IMR-90 (cell line): ENCODE measurements at places on chromosomes 2 and 18. TPM values are rescaled to one million over a fixed set of nuclear protein-coding genes. Genes with fewer than 3 reads are reported as not detected.

GRCh38 chr2:20523799-20524187 is 76.9 kb downstream of the RHOB start:
- DNase-seq, result no peak

DNA sequence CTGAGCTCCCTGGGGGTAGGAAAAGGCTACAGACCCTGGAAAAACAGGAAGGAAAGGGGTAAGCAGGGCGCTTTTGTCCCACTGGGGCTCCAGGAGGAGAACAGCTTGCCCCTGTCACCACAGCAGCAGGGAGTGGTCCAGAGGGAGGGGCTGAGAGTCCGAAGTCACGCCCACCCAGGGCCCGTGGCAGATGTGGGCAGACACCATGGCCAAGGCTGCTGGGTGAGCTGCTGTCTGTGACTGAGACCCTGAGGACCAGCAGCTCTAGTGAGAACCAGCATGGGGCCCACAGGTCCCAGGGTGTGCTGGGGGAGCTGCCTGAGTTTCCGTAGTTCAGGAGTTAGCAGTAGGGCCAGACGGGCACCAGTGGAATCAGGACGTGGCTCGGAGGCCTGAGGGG is 162.0 kb downstream of the SPP2 start:
- DNase-seq, result no peak

DNA sequence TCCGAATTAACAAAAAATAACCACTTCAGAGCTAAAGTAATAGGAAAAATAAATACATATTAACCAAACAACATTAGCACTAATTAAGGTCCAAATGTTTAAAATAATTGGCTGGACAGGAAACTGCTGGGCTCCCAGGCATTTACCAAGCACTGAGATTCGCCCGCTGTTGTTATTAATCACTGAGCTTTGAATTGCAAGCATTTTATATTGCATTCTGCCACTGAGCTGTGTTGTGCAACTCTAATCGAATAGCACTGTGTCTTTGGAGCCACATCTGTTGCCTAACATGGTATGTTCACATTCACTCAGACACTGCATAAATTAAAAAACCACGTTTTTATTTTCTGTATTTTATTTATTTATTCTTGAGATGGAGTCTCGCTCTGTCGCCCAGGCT is 88.9 kb downstream of the SOWAHC start:
- DNase-seq, result no peak

- DNase-seq, result no peak
These were observed 557.3 kb upstream of the SALL3 start for GRCh38 chr18:78422336-78422735.

GRCh38 chr2:11377928-11378545 is 33.6 kb upstream of the ROCK2 start:
- DNase-seq, result peak; percentile 79

GRCh38 chr2:28408764-28409599 is 16.3 kb downstream of the FOSL2 start:
- peak; percentile 44 for DNase-seq

GRCh38 chr2:239151201-239152131 is 249.4 kb downstream of the HDAC4 start:
- no peak for DNase-seq

GRCh38 chr2:171837736-171838135 is 56.3 kb downstream of the SLC25A12 start:
- DNase-seq, result peak; percentile 24

- peak; percentile 51 for DNase-seq
These were observed 7.6 kb downstream of the YWHAQ start for GRCh38 chr2:9623151-9623550.

DNA sequence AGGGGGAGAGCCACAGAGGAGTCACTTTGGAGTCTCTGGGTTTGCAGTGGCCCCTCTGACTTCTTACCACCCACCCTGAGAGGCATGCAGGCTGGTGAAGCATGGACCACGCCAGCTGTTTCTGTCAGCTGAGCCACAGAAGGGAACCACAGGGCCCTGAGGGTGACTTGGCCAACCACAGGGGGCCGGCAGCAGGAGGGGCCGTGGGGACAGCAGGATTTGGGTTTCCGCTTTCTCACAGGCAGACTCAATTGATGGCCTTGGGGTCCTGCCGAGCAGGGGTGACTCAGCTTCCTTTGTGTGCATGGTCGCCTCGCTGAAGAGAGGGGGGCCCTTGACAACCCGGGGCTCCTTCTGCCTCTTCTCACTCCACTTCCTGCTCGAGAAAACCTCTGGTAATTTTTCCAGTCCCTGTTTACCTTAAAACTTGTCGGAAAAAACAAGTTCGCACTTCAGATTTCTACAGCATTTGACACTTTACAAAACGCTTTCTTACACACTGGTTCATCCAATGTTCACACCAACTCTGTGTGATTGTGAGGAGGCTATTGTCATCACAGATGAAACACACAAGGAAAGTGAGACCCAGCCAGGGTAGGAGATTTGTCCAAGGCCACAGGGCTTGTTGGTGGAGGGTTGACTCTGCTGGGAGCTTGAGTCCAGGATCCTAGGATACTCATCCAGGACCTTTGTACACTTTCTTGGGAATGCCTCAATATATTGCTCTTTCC is 311.2 kb downstream of the LPIN1 start:
- no peak for DNase-seq

The DNAJC5G gene
- total RNA-seq, result not detected in 2 replicates

The CRIM1 gene
- 436 and 490 TPM in 2 replicates for total RNA-seq

The GALR1 gene
- total RNA-seq, result not detected in 2 replicates

The CPS1 gene
- 18.6 and 20.1 TPM in 2 replicates for total RNA-seq

The SPATS2L gene
- 118 and 145 TPM in 2 replicates for total RNA-seq

The ZC3H8 gene
- 0.18 and 1.7 TPM in 2 replicates for total RNA-seq
